ENCODE measurements at places on chromosomes 13 and 19. TPM values are rescaled to one million over a fixed set of nuclear protein-coding genes. Genes with fewer than 3 reads are reported as not detected.

GRCh38 chr13:44181931-44182330 lies 191.7 kb upstream of the SERP2 start:
- no peaks in the 10 kb centered on the region for H3K4me1 ChIP-seq
- no peak overlapping the region for H3K27ac ChIP-seq
- no peak overlapping the region for H3K4me3 ChIP-seq

KLK1 gene
- total RNA-seq, result not detected

DNA sequence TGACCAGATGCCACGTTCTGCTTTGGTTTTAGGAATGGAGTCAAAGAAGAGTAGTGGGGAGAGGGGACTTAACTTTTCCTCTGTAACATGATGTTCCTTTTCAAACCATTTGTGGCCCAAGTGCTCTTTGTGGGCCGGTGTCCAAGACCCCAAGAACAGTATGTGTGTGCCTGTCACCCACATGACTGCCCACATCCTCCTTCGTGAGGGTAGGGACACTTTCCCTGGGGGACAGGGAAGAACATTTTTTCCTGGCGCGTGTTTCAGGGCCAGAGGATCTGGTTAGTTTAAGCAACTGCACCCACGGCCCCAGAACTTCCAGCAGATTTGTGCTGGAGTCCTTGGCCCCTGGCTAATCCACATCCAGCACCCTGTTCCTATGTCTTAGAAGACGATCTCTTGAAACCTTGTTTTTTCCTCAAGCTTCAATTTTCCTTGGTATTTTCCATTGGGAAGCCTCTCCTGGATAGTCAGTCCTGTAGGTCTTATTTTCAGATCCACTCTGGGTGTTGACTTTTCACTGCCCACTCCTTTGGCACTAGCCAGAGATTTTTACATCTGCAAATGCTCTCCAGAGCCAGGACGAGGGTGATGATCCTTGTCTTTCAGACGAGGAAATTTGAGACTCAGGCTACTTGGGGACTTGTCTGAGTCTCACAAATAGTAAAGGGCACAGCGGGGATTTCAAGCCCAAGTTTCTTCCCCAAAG lies 10.8 kb upstream of the CCDC97 start:
- peaks cover 88% of the 10 kb centered on the region for H3K36me3 ChIP-seq
- DNase-seq, result no peak
- H3K4me1 ChIP-seq, result no peaks in the 10 kb centered on the region
- no peaks in the 10 kb centered on the region for H3K27me3 ChIP-seq
- H3K4me3 ChIP-seq, result no peak overlapping the region
- H3K27ac ChIP-seq, result no peak overlapping the region

ZSWIM9 gene
- 1.6 TPM for total RNA-seq

- H3K4me3 ChIP-seq, result no peak overlapping the region
- H3K4me1 ChIP-seq, result no peaks in the 10 kb centered on the region
- H3K27me3 ChIP-seq, result no peaks in the 10 kb centered on the region
- DNase-seq, result no peak
Measured at GRCh38 chr13:26528527-26528926, 29.0 kb upstream of the WASF3 start.

GPR12 gene
- total RNA-seq, result not detected

DNA sequence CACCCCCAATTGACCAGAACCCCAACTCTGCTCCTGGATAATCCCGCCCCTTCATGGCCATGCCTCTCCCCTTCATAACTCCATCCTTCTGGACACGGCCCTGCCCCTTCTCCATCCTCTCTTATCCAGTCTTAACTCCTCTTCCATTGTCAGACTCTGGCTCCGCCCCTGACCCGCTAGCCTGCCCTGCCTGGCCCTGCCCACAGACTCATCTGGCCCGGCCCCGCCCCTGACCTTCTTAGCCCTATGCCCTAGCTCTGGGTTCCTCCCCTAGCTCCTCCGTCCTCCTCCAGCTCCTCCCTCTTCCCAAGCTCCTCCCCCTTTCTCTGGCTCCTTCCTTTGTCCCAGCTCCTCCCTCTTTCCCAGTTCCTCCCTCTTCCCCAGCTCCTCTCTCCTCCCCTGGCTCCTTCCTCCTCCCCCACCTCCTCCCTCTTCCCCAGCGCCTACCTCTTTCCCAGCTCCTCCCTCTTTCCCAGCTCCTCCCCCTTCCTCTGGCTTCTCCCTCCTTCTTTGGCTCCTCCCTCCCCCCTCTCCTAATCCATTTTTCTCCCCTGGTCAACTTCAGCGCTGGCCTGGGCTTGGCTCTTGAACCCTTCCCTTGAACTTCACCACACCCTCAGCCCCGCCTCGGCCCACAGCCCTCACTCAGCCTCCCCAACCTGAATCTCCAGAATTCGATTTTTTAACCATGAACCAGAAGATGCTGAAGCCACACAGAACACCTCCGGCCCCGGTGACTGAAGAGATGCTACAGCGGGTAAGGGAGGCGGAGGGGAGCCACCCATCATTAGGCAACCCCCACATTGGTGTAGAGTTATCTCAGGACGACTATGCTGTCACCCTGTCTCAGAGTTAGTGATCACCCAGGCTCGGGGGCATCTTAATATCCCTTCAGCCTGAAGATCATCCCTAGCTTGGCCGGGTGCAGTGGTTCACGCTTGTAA lies 9.2 kb upstream of the ZNF358 start:
- H3K4me3 ChIP-seq, result no peak overlapping the region
- peak; percentile 82 for DNase-seq
- no peaks in the 10 kb centered on the region for H3K36me3 ChIP-seq
- H3K27ac ChIP-seq, result no peak overlapping the region

TICAM1 gene
- 4.6 TPM for total RNA-seq

GRCh38 chr19:28482221-28482620 lies 730.7 kb downstream of the UQCRFS1 start:
- no peaks in the 10 kb centered on the region for H3K27me3 ChIP-seq
- peaks cover 7% of the 10 kb centered on the region for H3K4me1 ChIP-seq
- no peaks in the 10 kb centered on the region for H3K36me3 ChIP-seq
- no peak overlapping the region for H3K27ac ChIP-seq
- no peak overlapping the region for H3K4me3 ChIP-seq

DNA sequence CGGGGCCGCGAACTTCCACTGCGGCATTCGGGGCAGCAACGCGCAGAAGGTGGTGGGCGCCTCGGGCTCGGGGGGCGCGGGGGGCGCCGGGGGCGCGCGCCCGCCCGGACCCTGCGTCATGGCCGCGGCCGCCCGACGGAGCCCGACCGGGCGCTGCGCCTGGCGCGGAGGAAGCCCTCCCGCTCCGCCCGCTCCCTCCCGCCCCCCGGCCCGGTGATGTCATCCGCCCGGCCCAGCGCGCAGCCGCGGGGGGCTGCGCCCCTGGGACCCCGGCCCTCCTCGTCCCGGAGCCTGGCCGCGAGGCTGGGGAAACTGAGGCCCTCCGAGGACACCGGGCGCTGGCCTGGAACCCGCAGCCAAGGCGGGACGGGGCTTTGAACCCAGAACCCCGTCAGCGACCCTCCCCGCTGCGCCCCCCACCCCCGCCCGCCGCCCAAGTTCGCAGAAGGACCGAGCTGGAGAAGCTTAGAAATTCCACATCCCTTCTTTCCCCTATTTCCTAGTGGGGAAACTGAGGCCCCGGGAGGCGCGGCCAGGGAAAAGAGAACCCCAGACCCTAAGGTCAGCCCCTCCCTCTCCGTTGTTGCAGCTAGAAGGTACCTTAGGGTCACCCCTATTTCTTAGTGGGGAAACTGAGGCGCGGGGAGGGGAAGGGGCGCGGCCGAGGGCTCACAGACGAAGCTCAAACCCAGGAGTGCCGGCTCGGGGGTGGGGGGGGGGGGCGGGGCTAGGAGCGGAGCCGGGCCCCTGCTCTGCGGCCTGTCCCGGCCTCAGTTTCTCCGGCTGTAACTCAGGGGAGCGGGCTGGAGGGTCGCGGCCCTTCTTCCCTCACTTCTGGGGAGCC lies at the start of gene SHC2:
TSS of gene SHC2 (minus strand) at position 157 of the 844 bp plus-strand sequence. CDS start at position 120, 37 bp downstream.
- H3K27ac ChIP-seq, result peak within 1 kb of the TSS; percentile 69
- H3K27me3 ChIP-seq, result no peaks in the 10 kb centered on the region
- no peaks in the 10 kb centered on the region for H3K36me3 ChIP-seq
- peak within 1 kb of the TSS; percentile 59 for H3K4me3 ChIP-seq
- DNase-seq, result no peak

DNA sequence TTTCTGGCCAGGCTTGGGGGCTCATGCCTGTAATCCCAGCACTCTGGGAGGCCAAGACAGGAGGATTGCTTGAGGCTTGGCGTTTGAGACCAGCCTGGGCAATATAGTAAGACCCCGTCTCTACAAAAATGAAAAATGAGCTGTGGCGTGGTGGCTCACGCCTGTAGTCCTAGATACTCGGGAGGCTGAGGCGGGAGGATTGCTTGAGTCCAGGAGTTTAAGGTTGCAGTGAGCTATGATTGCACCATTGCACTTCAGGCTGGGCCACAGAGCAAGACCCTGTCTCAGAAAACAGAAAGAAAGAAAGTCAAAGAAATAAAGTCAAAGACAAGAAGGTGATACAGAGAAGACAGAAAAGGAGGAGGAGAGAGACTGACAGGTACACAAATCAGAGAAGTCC lies 2.5 kb upstream of the CACNG6 start:
- H3K27ac ChIP-seq, result no peak overlapping the region
- no peak for DNase-seq
- no peaks in the 10 kb centered on the region for H3K36me3 ChIP-seq
- no peak overlapping the region for H3K4me3 ChIP-seq

GRCh38 chr19:4738734-4739133 lies 15.1 kb upstream of the DPP9 start:
- no peak for DNase-seq
- H3K27ac ChIP-seq, result no peak overlapping the region
- H3K4me3 ChIP-seq, result no peak overlapping the region
- no peaks in the 10 kb centered on the region for H3K36me3 ChIP-seq
- no peaks in the 10 kb centered on the region for H3K27me3 ChIP-seq
